Type B pancreatic cell (in vitro differentiated cells): ENCODE measurements at places on chromosomes 6 and 20. TPM values are rescaled to one million over a fixed set of nuclear protein-coding genes. Genes with fewer than 3 reads are reported as not detected.
A peak's percentile ranks its signal among the peaks of the same experiment; 100 is the strongest.

GRCh38 chr6:168037242-168037641 is 39.8 kb downstream of the KIF25 start:
- no peak for DNase-seq

- DNase-seq, result no peak
Observed at GRCh38 chr6:122869437-122870024, 80.5 kb downstream of the SMPDL3A start.

- no peak for DNase-seq
Observed at GRCh38 chr20:51327251-51327841, 215.2 kb downstream of the NFATC2 start.

DNA sequence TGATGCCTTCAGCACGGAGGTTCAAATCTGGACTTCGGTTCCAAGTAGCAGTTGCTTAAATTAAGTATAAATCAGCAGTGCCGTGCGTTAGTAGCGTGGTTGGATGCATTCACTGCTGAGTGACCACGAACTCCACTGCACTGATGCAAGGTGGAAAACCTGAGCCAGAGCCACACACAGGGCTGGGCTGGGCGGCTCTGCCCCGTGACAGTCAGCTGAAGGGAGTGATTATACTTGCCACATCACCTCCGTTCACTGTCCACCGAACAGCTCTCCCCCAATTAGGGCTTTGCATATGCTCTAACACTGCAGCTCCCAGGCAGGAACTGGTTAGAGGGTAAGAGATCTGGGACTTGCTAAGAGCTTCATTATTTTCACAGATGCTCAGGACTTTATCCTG is 22.2 kb downstream of the PPP1R3G start:
- no peak for DNase-seq

DNA sequence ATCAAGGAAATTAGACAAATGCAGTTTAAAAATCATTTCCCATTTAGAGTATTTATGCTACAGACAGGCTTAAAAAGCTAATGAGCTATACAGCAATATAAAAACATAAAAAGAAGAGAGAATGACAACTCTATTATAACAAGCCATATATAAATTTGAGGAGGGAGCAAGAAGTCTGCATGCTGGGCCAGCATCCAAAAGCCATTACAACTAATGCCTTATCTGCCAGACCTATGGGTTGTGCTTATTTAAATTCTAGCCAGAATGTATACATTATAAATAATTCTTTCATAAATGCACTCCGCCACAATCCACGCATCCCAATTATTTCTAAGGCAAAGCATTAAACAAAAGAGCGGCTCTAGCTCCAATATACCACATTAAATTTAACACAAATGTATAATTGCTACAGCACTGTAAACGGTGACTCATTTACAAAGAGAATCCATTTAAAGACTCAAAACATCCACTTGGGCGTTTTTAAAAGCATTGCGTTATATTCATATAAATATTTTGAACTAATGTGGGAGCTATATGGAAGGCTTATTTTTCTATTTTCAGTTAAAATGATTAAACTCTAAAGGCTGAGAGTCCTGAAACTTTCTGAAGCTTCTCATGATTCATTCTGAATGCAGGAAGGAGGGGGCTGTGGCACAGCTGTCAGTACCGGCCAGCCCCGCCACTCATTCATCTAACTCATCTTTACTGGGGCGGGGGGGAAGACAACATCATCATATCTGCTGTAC is 37.7 kb upstream of the RAB22A start:
- DNase-seq, result no peak

GRCh38 chr6:169959136-169960002 is 207.9 kb downstream of the ERMARD start:
- DNase-seq, result peak; percentile 62

GRCh38 chr20:34987288-34988190 is 31.9 kb downstream of the MYH7B start:
- no peak for DNase-seq

DNA sequence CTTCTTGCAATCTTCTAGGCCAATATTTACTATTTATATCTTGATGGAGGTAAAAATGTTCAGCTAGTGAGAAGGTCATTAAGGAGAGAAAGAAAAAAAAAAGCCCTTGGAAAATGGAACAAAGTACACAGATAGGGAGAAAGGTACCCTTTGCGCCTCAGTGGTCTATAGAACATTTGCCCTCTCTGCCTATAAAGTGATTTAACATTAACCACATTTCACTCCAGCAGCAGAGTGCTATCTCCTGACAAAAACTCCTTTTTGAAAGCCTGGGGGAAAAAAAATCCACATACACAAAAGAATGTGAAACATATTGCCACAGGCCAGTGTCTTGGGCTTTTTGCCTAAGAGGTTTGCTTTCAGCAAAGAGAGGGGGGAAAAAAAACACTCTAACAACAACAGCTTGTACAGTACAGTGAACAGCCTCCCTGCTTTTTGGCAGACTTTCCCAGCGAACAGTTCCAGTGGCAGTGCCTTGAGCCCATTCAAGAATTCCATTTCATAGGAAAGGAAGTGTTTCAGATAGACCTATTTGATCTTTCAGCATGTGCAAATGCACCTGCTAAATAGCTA is 695 bp downstream of the ARHGAP18 start:
- DNase-seq, result no peak

DNA sequence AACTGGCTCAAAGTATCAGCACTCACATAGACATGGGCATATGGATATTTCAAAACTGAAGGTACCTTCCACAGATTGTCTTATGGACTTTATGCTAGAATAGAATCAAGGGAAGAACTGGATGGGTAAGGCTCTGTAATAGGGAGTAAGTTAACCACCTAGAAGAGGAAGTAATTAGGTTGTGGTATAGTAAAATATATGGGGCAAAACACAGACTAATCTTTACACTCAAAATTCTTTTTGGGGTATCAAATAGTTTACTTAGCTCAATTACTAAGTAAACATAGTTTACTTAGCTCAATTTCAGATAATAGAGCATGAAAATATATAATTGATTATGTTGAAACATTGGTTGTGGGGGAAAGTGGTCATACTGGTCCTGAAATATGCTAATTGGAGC is 94.2 kb upstream of the ATXN1 start:
- DNase-seq, result no peak

DNA sequence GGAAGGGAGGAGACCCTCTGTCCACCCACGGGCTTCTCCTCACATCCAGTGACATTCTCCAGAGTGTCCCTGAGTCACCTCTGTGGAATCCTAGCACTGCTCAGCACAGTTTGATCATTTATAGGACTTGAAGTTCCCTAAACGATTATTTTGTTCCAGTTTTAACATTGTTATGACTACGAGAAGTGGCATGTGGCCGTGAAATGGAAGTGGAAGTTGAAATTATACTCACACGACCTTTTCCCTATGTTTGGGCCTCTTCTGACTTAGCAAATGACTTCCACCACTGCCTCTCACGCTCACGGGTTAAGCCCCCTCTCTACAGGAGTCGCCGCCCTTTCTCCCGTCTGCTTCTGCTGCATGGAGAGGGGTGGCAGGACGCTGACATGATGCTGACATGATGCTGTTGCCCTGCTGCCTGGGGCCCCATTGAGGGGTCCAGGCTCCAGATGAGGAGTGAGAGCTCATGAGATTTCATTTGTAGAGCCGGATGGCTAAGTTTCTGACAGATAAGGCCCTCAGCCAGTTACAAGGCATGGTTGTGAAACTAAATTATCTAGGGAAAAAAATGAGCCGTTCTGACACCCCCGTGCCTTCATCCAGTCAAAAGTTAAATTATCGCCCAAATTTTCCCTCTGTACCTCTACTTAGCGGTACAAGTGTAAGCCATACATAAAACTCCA is 153.6 kb upstream of the UST start:
- DNase-seq, result no peak

- no peak for DNase-seq
Observed at GRCh38 chr6:150684714-150685459, 85.2 kb downstream of the PLEKHG1 start.

DNA sequence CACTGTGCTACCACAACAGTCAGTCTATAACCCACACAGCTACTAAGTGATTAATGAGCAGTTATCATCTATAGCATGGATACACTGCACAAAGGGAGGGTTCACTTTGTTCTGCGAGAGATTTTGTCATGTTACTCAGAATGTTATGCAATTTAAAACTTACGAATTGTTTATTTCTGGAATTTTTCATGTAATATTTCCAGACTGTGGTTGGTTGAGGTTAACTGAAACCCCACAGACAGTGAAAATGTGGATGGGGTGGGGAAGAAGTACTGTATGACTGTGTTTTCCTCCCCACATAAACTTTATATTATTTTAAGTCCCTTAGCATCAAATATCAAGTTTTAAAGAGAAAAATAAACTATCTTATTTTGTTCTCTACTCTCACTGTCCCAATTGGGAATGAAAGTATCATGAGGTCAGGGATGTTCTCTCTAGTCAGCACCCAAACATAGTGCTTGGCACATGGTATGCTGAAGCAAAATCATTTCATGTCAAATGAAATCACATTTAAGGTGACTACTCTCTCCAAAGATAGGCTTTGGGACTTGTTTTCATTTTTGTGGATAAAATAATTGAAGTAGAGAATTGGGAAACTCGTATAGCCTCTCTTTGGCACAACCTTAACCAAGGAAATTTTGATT is 25.4 kb downstream of the DOP1A start:
- no peak for DNase-seq

DNA sequence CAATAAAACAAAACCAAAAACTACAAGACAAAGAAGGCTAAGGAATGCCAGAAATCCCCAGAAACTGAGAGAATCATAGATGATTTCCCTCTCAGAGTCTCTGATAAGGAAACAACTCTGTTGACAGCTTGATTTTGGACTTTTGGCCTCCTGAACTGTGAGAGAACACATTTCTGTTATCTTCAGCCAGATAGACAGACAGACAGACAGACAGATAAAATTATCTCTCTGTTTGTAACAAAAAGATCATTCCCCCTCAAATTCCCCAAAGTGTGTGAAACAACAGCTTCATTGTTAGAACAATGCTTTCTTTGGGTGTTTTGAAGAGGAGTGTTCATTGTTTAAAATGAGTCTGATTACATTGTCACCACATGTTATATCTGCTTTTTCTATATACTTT is 148.2 kb downstream of the BCKDHB start:
- no peak for DNase-seq

DNA sequence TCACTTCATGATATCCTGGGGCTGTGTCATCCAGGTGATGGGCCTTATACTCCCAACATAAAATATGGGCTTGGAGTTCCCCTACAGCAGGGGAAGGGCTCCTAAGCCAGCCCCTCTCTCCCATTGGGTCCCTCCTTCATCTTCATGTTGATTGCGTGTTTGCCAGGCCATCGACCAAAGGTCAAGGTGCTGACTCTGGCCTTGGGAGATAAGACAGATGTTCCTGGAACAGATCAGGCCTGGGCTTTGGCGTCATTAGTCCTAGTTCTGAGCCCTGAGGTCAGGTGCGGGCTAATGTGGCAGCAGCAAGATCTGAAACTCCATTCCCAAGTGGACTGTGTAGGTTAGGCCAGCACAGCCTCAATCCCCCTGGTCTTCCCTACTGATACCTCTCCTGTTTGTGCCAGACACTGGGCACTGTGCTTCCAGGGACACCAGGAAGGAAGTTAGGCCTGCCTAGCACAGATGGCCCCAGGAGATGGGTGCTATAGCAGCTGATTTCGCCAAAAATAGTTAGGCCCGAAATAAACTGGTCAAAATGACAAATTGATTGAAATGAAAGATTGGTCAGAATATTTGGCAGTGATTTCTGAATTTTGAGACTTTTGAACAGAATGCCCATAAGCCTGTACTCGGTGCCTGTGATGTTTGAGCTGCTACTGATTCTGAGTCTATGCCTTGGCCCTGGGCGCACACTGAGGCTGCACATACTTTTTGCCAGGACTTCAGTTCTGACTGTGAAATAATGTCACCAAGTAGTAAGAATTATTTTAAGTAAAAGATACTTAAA is 28.8 kb downstream of the EPB41L1 start:
- DNase-seq, result no peak

GRCh38 chr6:167569041-167569805 is 244.3 kb downstream of the TTLL2 start:
- peak; percentile 36 for DNase-seq

DNA sequence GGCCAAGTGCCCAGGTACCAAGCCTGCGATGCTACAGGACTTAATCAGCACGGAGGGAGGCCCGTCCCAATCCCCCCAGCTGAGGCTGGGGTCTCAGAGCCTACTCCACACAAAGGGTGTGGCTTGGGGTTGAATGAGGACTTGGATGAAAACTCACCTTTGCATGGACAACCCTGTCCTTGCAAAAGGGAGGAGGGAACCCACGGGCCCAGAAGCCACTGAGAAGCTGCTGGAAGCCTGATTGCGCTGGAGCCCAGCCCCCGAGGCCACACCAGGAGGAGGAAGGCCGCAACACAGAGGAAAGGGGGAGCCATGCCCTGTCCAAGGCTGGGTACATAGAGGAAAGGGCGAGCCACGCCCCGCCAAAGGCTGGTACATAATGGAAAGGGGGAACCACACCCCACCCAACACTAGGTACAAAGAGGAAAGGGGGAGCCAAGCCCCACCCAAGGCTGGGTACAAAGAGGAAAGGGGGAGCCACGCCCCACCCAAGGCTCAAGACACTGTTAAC is 158.8 kb downstream of the DLL1 start:
- DNase-seq, result peak; percentile 24

GRCh38 chr6:96521306-96521643 is 331 bp upstream of the UFL1 start:
- no peak for DNase-seq

GRCh38 chr6:36756786-36757185 is 59.2 kb downstream of the RAB44 start:
- no peak for DNase-seq

DNA sequence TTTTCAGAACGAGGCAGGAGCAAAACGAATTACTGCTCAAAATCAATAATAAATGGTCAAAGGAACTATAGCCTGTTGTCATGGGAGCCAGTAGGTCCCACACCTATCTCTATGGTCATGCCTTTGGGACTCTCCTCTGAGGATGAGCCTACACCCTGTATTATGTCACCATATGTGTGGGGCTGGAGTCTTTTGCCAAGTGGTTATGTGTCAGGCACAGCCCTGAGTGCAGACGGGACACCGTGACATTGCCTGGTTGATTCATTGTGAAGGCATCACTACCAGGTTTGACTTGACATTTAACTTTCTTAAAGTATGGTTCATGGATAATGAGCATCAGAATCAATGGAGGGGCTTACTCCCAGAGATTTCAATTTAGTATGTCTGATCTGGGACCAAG is 23.6 kb downstream of the BMP6 start:
- no peak for DNase-seq

- DNase-seq, result no peak
Observed at GRCh38 chr20:10430704-10431103, 3.3 kb downstream of the MKKS start.

- DNase-seq, result no peak
Observed at GRCh38 chr20:53168491-53168890, 196.3 kb downstream of the TSHZ2 start.

HUS1B gene
- 0.41 and 0.93 TPM in 2 replicates for total RNA-seq

DSP gene
- 210 and 517 TPM in 2 replicates for total RNA-seq

PTCRA gene
- not detected in 2 replicates for total RNA-seq

CTCFL gene
- total RNA-seq, result 0.07 TPM in 2 replicates

TCP11 gene
- total RNA-seq, result not detected in 2 replicates
